GM12878 (cell line): ENCODE measurements at places on chromosomes 2 and 18. TPM values are rescaled to one million over a fixed set of nuclear protein-coding genes. Genes with fewer than 3 reads are reported as not detected.

RUFY4 gene
- 0.32 TPM in 1 of 2 replicates, not detected in the other for polyA plus RNA-seq

ZSWIM2 gene
- not detected in 2 replicates for polyA plus RNA-seq

MYO1B gene
- polyA plus RNA-seq: 1.8 and 2.0 TPM in 2 replicates

MFSD2B gene
- 0.15 and 0.21 TPM in 2 replicates for polyA plus RNA-seq

RAX gene
- not detected in 2 replicates for polyA plus RNA-seq

GALNT5 gene
- polyA plus RNA-seq: 0.17 and 0.25 TPM in 2 replicates

ICOS gene
- polyA plus RNA-seq: 0.42 and 0.68 TPM in 2 replicates

CYRIA gene
- 9.8 and 13.1 TPM in 2 replicates for polyA plus RNA-seq

CDKL4 gene
- polyA plus RNA-seq: not detected in 2 replicates

NR4A2 gene
- 0.45 and 0.46 TPM in 2 replicates for polyA plus RNA-seq

COA5 gene
- polyA plus RNA-seq: 58.8 and 64.8 TPM in 2 replicates

LRATD1 gene
- not detected in 2 replicates for polyA plus RNA-seq

MBP gene
- polyA plus RNA-seq: 39.1 and 42.4 TPM in 2 replicates

SLC40A1 gene
- polyA plus RNA-seq: not detected in 2 replicates

FAM237A gene
- not detected in 2 replicates for polyA plus RNA-seq

REEP1 gene
- 0.16 and 0.30 TPM in 2 replicates for polyA plus RNA-seq

SP5 gene
- not detected in 2 replicates for polyA plus RNA-seq

OBSL1 gene
- 0.14 TPM in 1 of 2 replicates, not detected in the other for polyA plus RNA-seq

FBXO15 gene
- not detected in 2 replicates for polyA plus RNA-seq

PRADC1 gene
- polyA plus RNA-seq: 37.6 and 39.0 TPM in 2 replicates

PIEZO2 gene
- polyA plus RNA-seq: 13.8 and 21.6 TPM in 2 replicates

TMEFF2 gene
- polyA plus RNA-seq: not detected in 2 replicates

IL36G gene
- not detected in 2 replicates for polyA plus RNA-seq

MAIP1 gene
- 41.4 and 43.3 TPM in 2 replicates for polyA plus RNA-seq

MTHFD2 gene
- polyA plus RNA-seq: 128 and 141 TPM in 2 replicates

NEU4 gene
- 0.23 TPM in 1 of 2 replicates, not detected in the other for polyA plus RNA-seq

HOXD9 gene
- not detected in 2 replicates for polyA plus RNA-seq

CCDC142 gene
- 6.5 and 9.9 TPM in 2 replicates for polyA plus RNA-seq

CCDC138 gene
- polyA plus RNA-seq: 16.4 and 19.4 TPM in 2 replicates

MCM6 gene
- polyA plus RNA-seq: 85.0 and 93.4 TPM in 2 replicates

SDC1 gene
- 36.1 and 36.8 TPM in 2 replicates for polyA plus RNA-seq

POMC gene
- 11.0 and 11.7 TPM in 2 replicates for polyA plus RNA-seq

CMPK2 gene
- polyA plus RNA-seq: 0.50 and 1.1 TPM in 2 replicates

CYP1B1 gene
- polyA plus RNA-seq: 22.0 and 25.7 TPM in 2 replicates

VIT gene
- not detected in 2 replicates for polyA plus RNA-seq

UGT1A5 gene
- polyA plus RNA-seq: not detected in 2 replicates

UGT1A8 gene
- polyA plus RNA-seq: not detected in 2 replicates
